ENCODE measurements at places on chromosomes 11 and 22.

GRCh38 chr11:45538363-45538762, 127.1 kb downstream of the CHST1 start:
- no peaks in the 10 kb centered on the region for H3K4me1 ChIP-seq
- H3K27me3 ChIP-seq = peaks cover 9% of the 10 kb centered on the region
- no peak for DNase-seq
- H3K36me3 ChIP-seq = no peaks in the 10 kb centered on the region
- H3K4me3 ChIP-seq = no peak overlapping the region
- no peak overlapping the region for H3K27ac ChIP-seq

DNA sequence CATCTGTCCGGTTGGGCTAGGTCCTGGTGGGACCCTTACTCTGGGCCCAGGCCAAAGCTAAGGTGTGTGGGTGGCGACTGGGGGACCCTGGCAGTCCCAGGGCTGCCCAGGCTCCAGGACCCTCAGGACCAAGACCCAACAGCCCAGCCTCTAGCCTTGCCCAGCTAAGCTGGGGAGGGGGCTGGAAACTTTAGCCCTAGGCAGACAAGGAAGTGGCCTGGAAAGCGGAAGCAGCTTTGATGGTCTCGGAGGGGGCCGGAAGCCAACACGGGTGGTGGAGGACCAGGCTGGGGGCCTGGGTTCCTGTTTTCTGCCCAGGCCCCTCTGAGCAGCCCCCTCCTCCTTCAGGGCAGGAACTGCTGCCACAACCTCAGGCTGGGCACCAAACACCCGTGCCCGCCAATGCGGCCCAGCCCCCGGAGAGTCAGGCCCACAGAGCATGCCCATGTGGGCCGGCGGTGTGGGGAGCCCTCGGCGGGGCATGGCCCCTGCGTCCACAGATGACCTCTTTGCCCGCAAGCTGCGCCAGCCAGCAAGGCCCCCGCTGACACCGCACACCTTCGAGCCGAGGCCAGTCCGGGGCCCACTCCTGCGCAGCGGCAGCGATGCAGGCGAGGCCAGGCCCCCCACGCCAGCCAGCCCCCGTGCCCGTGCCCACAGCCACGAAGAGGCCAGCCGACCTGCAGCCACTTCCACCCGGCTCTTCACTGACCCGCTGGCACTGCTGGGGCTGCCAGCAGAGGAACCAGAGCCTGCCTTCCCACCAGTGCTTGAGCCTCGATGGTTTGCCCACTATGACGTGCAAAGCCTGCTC, 2.8 kb downstream of the SIPA1 start:
- H3K27ac ChIP-seq = peak overlapping the region; percentile 88
- peaks cover 53% of the 10 kb centered on the region for H3K4me1 ChIP-seq
- DNase-seq = peak; percentile 58

- H3K27me3 ChIP-seq = peaks cover 31% of the 10 kb centered on the region
- H3K4me1 ChIP-seq = peaks cover 4% of the 10 kb centered on the region
- no peaks in the 10 kb centered on the region for H3K36me3 ChIP-seq
- H3K27ac ChIP-seq = no peak overlapping the region
- peak; percentile 55 for DNase-seq
These were observed 477 bp downstream of the ZBTB16 start for GRCh38 chr11:114059984-114060391.

DNA sequence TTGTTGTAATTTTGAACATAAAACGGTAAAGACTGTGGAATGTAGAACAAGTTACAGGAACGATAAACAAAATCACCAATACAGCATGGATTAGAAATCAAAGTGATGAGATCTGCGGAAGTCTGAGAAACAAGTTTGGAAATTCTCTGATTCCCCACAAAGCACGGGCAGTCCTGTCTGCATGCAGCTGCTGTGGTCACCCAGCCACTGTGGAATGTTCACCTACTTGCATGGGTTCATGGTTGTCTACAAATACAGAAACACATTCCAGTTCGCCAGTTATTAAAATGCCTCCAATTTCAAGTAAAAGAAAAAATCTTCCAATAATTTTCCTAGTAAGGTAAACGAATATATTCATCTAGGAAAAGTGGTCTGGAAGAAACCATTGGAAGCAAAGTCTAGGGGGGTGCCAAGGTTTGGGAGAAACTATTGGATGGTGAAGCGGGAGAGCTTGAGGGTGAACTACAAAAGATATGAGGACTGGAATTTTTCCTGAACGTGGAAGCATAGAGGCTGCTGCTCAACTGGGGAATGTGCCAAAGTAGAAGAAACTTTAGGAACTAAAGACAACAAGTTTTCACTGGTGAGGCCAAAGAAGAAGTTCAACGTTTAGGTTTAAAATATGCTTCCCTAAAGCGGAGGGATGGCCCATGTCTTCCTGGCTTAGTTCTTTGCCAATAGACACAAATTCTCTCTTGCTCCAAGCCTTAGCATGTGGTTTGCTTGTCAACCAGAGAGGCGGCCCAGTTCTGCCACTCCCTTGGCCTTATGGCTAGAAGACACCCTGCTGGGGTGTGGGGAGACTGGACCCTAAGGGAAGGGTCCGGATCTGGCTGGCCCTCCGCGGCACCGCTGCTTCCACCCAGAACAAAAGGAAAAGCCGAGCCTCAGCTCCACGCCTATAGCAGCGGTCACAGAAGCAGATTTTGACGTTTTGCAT, 70.2 kb downstream of the CTTN start:
- no peak overlapping the region for H3K27ac ChIP-seq
- DNase-seq = no peak
- no peaks in the 10 kb centered on the region for H3K36me3 ChIP-seq
- peaks cover 2% of the 10 kb centered on the region for H3K27me3 ChIP-seq
- no peaks in the 10 kb centered on the region for H3K4me1 ChIP-seq

- no peaks in the 10 kb centered on the region for H3K27me3 ChIP-seq
- no peaks in the 10 kb centered on the region for H3K36me3 ChIP-seq
- no peaks in the 10 kb centered on the region for H3K4me1 ChIP-seq
- H3K4me3 ChIP-seq = no peak overlapping the region
- DNase-seq = no peak
- H3K27ac ChIP-seq = no peak overlapping the region
These were observed 366.2 kb upstream of the CCDC179 start for GRCh38 chr11:23226331-23227077.

DNA sequence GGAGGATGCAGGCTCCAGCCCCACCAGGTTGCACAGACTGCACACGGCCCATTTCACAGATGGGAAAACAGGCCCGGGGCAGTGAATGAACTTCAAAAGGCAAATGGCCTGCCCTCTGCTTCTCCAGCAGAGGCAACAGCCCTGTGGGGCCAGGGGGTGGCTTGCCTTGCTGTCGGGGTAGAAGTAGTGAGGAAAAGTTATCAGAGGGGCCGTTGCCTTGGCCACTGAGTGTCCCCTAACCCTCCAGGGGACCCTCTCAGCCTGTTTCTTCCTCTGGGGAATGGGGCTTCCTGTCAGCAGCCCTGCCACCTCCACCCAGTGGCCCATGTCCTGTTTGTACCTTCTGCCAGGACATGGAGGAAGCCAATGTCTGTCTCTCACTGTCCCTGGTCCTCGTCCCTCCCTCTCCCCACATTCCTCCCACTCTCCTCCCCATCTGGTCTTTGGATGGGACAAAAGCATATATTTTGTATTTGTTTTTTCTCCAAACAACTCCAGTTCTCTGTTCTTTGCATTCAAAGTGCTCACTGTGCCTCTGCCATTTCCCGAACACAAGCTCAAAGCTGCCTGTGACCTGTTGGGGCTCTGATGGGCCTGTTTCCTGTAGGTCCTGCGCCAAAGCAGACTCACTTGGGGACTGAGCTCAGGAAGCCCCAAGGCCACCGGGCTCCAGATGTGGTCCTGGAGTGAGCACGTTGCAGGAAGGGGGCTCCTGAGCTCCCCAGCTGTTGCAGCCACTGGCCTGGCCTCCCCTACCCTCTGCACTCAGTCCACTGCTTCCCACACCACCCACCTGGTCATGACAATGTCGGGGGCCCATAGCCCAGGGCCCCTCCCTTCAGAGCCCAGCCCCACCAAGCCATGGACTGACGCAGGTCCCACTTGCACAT, 9.5 kb downstream of the MAP4K2 start:
- no peak overlapping the region for H3K27ac ChIP-seq
- peaks cover 11% of the 10 kb centered on the region for H3K36me3 ChIP-seq
- H3K27me3 ChIP-seq = no peaks in the 10 kb centered on the region
- H3K4me1 ChIP-seq = peaks cover 10% of the 10 kb centered on the region
- DNase-seq = no peak

- no peak for DNase-seq
- H3K4me1 ChIP-seq = peaks cover 63% of the 10 kb centered on the region
- H3K36me3 ChIP-seq = peaks cover 6% of the 10 kb centered on the region
- no peak overlapping the region for H3K27ac ChIP-seq
- no peak overlapping the region for H3K4me3 ChIP-seq
These were observed 30.4 kb downstream of the STIM1 start for GRCh38 chr11:3885855-3886254.
